Fibroblast of upper back skin (primary cell): ENCODE measurements at places on chromosomes 4 and X.

DNA sequence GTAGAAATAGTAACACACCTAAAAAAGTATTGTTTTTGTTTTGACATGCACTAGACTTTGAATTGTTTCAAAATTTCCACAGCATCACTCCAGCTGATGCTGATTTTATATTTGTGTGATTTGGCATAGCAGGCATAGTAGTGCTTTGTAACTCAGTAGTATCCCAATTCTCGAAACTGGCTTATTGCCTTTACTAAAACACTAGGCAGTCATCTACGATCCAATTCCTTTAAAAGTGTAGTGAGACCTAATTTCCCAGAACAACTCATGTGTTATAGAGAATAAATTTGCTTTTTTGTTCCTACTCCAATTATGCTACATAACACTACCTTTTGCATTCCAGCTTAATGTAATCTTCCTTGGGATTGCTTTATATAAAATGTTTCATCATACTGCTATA is 797.7 kb downstream of the ADGRL3 start:
- DNase-seq = no peak

DNA sequence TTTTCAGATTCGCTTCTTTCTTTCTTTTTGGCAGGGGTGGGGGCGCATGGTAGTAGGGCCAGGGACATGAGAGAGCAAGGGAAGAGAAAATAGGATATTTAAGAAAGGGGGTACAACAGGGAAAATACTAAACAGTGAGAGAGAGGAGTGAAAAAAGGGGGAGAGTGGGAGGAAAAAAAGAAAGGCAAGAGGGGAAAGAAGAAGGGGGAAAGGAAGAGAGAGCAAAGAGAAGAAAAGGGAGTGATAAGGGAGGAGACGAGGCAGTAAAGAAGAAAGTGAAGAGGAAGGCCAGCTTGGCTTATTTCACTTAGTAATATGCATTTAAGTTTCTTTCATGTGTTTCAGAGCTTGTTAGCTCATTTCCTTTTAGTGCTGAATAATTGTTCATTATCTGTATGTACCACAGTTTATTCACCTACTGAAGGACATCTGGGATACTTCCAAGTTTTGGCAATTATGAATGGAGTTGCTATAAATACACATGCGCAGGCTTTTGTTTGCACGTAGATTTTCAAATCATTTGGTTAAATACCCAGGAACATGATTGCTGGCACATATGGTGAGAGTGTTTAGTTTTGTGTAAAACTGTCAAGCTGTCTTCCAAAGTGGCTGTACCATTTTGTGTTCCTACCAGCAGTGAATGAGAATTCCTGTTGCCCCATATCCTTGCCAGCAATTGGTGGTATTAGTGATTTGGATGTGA is 37.3 kb downstream of the CASP6 start:
- DNase-seq = no peak

DNA sequence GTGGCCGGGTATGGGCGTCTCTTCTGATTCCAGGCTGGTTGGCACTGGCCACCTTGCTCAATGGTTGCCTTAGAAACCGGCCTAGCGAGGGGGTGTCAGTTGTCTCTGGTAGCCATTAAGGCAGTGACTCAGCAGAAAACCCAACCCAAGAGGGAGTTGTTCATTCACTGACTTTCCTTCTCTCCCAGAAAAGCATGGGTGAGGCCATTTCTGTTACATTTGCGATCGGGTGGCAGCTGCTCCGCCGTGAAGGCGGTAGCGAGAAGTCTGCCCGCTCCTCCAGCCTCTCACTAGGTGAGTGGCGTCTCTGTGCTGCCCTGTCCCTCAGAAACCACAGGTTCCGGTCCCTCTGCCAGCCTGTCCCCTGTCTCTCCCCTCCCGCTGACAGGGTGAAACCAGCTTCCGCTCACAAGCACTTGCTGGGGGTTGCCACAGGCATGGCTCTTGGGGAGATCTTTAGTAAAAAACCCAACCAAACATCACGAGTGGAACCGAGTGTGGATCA is 17.4 kb downstream of the IRAK1 start:
- DNase-seq = peak; percentile 66

GRCh38 chr4:40682290-40683101 is 52.8 kb upstream of the RBM47 start:
- no peak for DNase-seq

DNA sequence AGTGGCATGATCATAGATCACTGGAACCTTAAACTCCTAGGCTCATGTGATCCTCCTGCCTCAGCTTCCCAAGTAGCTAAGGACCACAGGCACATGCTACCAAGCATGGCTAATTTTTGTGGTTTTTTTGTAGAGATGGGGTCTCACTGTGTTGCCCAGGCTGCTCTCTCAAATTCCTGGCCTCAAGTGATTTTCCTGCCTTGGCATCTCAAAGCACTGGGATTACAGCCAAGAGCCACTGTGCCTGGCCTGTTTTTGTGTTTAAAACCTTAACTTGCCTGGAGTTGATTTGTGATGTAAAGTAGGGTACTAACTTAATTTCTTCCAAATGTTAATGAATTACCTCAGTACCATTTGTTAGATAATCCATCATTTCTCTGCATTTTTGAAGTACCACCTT is 22.3 kb downstream of the DLG3 start:
- DNase-seq = no peak

- DNase-seq = peak; percentile 35
Measured at GRCh38 chr4:112523008-112523721, 7.2 kb upstream of the NEUROG2 start.
